ENCODE measurements at places on chromosomes 1 and 21.

DNA sequence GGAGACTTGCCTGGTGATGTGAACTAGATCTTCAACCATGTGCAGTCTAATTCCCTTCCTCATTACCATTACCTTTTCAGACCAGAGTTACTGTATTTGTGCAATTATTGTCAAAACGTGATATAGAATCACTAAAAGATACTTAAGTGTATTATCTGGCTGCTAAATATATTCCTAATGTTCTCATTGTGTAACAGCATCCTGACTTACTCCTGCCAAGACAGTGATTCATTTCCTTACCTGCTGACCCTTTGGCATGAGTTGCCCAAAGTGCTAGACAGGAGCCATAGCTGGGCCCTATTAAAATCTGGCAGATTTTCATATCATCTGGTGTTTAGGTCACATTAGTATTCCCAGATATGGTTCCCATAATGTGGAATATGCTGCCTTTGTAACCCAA, 598.3 kb upstream of the CAMK1G start:
- no peak for DNase-seq

GRCh38 chr21:33109574-33110339, 39.8 kb downstream of the OLIG1 start:
- no peak for DNase-seq

GRCh38 chr21:38268864-38269575, 12.2 kb downstream of the KCNJ15 start:
- no peak for DNase-seq

DNA sequence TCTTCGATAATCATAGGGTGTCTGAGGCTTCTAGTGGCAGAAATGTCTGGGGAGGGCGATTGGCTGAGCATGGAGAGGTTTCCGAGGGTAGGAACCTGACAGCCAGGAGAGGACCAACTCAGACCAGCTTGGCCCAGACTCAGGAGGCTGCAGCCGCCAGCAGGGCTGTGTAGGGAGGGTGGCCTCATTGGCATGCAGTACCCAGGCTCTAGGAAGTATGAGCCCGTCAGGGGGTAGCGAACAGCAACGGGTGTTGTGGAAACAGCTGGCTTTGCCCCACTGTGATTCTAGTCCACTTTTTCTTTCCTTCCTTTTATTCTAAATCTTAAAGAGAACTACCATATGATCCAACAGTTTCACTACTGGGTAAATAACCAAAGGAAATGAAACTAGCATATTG, 103.3 kb downstream of the DIRAS3 start:
- DNase-seq = no peak

- DNase-seq = no peak
These were observed 1.5 kb downstream of the CD58 start for GRCh38 chr1:116569381-116569670.

All from CD4-positive, alpha-beta T cell treated with Interleukin-15 for 4 hours (primary cell).